ENCODE measurements at places on chromosomes 7 and 10. TPM values are rescaled to one million over a fixed set of nuclear protein-coding genes. Genes with fewer than 3 reads are reported as not detected.

Gene FAM25G
- total RNA-seq: not detected

Gene ADGRA1
- total RNA-seq: not detected

Gene CDK14
- total RNA-seq: 1.2 TPM

Gene PON1
- total RNA-seq: not detected

Gene NCF1
- 4.4 TPM for total RNA-seq

Gene ELFN1
- not detected for total RNA-seq

Gene CYP26C1
- 0.17 TPM for total RNA-seq

Gene NUTM2E
- 0.37 TPM for total RNA-seq

Gene DLX5
- total RNA-seq: not detected

Gene CAV2
- total RNA-seq: not detected

Gene BLNK
- 0.44 TPM for total RNA-seq

Gene STRA8
- not detected for total RNA-seq

Gene KLHDC10
- total RNA-seq: 15.6 TPM

Gene NKX1-2
- total RNA-seq: not detected

Gene C10orf67
- total RNA-seq: not detected

Gene TET1
- 3.8 TPM for total RNA-seq

Gene PNLIPRP2
- total RNA-seq: not detected

Gene GIMAP4
- total RNA-seq: 285 TPM

Gene SGCE
- total RNA-seq: 0.97 TPM

DNA sequence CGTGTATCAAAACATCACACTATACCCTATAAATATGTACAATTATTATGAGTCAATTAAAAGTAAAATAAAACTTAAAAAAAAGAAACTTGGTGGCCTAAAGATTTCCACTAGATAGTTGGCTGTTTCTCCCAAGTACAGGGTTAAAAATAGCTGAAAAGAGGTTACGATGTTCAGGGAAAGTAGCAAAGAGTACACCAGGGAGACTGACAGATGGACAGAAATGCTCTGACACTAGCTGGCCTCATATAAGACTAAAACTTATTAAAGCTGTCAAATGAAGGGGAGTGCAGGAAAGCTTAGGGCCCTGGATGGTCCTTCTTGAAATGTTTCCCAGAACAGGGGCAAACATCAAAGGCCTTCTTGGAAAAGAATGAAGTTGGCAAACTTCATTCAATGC is 51.3 kb downstream of the TCAF1 start:
- no peak for DNase-seq

GRCh38 chr10:14093730-14094484 is 236.8 kb downstream of the FRMD4A start:
- no peak for DNase-seq

- DNase-seq: no peak
Measured at GRCh38 chr10:3765146-3765545, 19.9 kb downstream of the KLF6 start.

GRCh38 chr7:25963733-25964132 is 188.3 kb upstream of the NFE2L3 start:
- no peak for DNase-seq

- DNase-seq: no peak
Measured at GRCh38 chr7:82740246-82740848, 296.8 kb upstream of the CACNA2D1 start.

- DNase-seq: no peak
Measured at GRCh38 chr10:21700474-21700873, 166.4 kb downstream of the MLLT10 start.

- DNase-seq: no peak
Measured at GRCh38 chr7:134690016-134690415, 43.4 kb downstream of the BPGM start.

- no peak for DNase-seq
Measured at GRCh38 chr10:93468461-93469213, 13.5 kb downstream of the MYOF start.

DNA sequence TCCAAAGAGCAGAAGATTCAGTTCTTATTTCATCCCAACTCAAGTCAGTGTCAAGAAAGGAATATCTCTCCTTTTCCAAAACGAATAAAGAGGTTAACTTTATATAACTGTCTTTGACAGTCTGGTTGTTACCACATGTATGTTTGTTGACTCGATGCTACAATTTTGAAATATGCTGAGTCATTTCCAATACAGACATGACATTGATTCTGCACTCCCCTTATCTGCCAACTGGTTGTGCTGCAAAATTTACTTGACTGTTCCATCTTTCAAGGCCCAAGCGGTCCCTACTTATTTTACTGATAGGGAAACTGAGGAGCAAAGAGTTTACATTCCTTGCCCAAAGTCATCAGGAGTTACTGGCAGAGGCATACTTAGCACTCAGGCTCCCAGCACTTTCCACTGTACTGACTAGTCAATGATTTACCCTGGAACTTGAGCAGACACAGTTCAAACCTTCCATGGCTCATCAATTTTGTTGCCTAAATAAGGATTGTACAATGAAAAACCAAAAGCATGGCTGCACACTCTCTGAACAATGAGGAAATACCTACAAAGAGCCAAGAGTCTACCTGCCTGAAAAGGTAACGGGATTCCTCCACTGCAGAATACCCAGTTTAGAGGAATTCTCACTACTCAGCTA is 52.8 kb downstream of the ABLIM1 start:
- no peak for DNase-seq

- no peak for DNase-seq
Measured at GRCh38 chr7:151579644-151580043, 59.9 kb upstream of the RHEB start.

- no peak for DNase-seq
Measured at GRCh38 chr10:89829887-89830269, 128.5 kb downstream of the KIF20B start.

DNA sequence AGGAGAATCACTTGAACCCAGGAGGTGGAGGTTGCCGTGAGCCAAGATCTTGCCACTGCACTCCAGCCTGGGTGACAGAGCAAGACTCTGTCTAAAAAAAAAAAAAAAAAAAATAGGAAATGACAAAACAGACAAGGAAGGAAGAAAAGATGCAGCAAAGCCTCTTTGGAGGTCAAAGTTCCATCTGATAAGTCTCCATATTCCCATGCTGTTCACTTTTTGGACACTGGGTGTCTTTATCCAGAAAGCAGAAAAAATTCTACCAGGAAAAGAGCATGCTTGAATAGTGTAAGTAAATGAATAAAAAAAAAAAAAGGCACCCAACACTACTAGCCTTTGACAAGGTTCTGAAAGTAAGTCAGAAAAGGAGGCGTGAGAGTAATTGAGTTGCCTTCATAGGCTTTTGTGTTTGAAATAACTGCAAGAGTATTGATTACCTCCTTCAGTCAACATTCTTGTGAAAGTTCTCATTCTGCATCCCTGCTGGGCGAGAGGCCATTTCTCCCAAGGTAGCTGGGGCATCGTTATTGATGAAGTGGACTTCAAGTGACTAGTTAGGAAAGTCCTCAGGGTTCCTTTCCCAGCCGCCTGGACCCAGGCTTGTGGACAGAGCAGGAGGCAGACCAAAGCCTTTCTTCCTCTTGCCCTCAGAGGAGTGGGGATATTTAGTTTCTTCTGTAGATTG is 133.3 kb upstream of the KIF5B start:
- no peak for DNase-seq

- DNase-seq: no peak
Measured at GRCh38 chr10:120460776-120461175, 3.7 kb downstream of the PLPP4 start.

DNA sequence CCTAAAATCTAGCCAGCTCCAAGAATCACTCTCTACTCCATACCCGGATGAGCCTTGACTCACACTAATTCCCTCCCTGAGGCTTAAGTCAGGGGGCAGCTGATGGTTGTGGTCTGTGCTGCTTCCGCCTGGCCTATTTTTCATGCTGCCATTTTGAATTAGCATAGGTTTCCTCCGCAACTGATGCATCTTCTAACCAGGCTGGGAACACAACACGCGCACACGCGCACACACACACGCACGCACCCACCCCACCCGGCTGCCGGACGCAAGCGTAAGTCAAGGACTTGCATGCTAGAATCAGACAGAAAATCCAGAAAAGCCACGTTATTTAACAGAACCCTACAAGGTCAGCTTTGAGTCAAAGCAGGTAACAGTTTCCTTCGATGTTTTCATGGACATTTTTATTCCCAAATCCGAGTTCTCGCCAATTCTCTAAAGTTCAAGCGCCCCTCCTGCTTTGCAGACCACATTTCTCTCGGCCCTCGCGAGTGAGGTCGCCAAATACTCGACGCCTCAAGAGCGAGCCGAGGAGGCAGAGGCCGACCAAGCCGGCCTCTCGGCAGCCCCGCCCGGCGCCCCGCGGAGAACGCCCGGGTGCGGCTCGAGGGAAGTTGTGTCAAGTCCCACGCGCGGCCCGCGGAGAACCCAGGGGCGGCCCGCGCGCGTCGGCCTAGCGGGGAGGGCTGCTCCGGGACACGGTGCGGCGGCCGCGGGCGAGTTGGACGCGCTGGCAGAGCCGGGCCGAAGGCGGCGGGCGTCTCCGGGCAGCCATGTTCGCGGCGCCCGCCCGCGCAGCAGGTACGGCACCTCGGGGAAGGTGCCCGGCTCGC is 961 bp downstream of the SCRN1 start:
- peak; percentile 66 for DNase-seq

- DNase-seq: no peak
Measured at GRCh38 chr7:150927157-150927955, 50.8 kb downstream of the KCNH2 start.

GRCh38 chr7:84677117-84677732 is 482.6 kb upstream of the SEMA3A start:
- no peak for DNase-seq

DNA sequence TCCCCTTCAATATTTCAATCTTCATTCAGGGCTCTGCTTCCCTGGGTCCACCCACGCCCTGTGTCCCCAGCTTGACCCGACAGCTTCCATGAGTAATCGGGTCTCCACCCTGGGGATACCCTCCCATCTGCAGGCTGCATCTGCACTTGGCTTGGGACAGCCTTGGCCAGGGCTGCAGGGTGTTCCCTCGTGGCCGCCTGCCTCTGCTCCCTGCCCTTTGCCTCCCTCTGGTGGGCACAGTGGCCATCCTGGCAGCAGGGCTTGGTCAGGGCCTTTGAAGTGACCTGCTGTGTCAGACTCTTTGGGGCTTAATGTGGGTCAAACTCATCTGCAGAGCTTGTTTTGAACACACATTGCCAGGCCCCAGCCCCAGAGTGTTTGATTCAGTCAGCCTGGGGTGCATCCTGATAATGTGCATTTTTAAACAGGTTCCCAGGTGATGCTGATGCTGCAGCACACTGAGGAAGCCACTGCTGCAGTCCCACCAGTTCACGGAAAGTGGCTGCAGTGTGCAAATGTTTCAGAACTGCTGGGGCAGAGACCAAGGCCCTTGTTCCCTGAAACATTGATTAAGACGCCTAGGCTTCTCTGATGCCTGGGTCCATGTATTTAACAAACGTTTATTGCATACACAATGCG is 80.7 kb upstream of the SEC61G start:
- DNase-seq: no peak

DNA sequence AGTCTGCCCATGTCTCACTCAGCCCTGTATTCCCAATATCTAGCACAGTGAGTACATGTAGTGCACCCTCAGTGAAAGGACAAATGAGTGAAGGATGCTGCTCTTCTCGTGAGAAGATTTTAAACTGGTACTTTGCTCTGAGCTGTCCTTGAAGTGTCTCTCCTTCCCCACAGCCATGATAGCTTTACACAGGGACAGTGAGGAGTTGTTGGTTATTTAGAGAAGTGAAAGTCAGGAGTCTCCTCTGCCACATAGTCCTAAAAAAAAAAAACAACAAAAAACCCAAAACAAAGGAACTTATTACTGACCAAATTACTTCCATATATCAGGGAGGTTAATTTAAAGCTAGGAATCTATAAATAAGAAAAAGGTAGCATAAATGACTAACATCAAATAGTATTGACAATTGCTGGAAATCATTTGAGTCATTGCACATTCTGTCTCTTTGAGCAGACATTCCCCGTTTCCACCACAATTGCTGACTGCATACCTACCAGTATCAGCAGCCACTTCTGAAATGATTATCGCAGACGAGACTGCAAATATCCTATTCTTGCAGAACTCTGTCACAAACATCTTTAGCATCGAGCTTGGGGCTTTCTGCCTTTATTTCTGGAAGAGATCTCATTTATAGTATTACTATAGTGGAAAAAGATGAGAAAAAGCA is 202.1 kb downstream of the PTEN start:
- DNase-seq: no peak

DNA sequence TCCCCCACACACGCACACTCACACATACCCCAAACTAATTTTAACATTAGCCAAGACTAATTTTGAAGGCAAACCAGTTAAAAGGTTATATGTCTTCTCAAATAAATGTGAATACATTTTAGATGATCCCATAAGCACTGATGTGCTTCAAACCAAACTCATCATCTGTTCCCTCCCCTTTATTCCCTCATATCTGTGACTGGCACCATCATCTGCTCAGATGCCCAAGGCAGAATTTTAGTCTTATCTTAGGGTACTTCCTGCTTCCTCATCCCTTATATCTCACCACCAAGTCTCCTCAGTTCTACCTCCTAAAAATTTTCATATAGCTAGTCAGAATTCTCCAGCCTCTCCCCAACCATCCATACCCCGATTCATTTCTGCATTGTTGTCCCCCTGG is 80.4 kb downstream of the UPF2 start:
- no peak for DNase-seq

- DNase-seq: no peak
Measured at GRCh38 chr10:24886290-24886680, 66.1 kb downstream of the PRTFDC1 start.

DNA sequence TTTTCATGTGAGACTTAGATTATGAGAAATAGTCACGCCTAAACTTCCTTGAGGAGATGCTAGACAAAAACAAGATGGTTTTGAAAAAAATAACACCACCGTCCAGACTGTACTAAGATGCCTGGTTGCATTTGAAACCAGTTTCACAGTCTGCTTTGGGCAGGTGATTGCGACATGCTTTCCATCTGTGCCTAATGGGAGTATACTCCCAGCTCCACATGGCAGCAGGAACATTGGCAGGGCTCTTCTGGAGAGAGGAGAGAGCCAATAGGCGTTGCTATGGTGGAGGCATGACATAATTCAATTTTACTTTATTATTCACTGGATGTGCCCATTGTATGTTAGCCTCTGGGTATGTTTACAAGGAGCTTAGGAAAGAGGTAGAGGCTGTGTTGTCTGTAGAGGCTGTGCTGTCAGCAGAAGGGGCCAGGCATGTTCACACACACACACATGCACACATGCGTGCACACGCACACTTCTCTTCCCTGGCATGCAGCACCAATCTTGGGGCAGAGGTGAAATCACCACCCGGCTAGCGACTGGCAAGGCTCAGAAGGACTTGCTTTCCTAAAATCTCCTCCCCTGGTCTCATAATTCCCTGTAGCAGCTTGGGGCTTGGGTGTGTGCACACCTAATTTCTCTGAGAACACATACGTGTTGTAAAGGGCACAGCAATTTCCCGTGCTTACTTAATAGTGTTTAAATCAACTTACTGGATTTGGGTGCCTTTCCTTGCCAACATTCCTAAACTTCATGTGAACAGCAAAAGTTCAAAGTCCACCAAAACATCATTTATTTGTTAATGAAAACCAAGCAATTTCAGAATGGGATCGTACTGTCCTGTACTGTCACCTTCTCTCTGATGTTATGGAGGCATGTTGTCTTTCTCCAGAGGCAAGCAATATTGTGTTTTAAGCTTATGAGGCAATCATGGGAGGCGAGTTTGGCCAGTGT is 162.1 kb downstream of the TCF7L2 start:
- DNase-seq: no peak
